ENCODE measurements at places on chromosomes 4 and X.

GRCh38 chrX:150842198-150842685 lies 56.2 kb downstream of the CD99L2 start:
- DNase-seq, result no peak

DNA sequence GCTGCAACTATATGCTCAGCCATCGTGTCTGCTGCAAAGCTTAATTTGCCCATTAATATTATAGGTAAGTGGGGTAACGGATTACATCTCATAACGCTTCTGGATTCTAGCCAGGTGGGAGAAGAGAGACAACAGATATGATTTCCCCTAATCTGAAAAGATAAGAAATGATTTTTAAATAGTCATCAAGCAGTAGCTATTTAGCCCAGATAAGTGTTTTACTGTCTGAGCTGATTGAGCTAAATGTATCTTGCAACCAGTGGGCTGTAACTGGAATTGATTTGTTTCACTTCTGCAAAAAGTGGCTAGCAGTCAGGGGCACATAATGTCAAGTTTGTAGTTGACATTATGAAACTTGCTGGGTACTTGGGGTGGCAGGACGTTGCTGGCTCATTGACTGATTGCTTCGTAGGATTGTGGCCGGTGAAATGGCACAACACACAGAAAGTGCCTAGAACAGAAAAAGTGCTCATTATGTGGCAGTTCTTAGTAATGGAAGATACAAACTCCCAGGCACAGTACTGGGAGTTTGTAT lies 18.5 kb downstream of the LAP3 start:
- no peak for DNase-seq

- no peak for DNase-seq
These were observed 66.0 kb upstream of the NKX1-1 start for GRCh38 chr4:1472148-1472797.

- no peak for DNase-seq
These were observed 7.0 kb downstream of the FHIP1A start for GRCh38 chr4:151415978-151416377.

- DNase-seq, result no peak
These were observed 72.0 kb upstream of the GPM6A start for GRCh38 chr4:175884048-175884447.

- no peak for DNase-seq
These were observed 138.9 kb downstream of the PTTG2 start for GRCh38 chr4:38099020-38099600.

GRCh38 chr4:151690164-151690870 lies 70.5 kb downstream of the GATB start:
- no peak for DNase-seq

DNA sequence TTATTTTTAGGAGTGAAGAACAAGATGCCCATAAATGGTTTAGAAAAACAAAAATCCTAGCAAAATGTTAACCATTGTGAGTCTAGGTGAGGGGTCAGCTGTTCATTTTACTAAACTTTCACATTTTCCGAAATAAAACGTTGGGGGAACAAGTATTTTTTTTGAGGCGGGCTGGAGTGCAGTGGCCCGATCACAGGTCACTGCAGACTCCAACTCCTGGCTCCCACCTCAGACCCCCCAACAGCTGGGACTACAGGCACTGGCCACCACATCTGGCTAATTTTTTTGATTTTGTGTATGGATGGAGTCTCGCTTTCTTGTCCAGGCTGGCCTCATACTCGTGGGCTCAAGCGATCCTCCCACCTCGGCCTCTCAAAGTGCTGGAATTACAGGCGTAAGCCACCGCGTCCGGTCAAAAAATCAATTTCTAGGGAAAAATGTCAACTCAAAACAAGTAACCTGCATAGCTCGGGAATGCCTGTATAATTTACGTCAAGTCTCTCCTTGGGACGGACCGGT lies 742 bp upstream of the TAF1 start:
- peak; percentile 4 for DNase-seq

GRCh38 chr4:125313497-125313896 lies 1.3 kb upstream of the FAT4 start:
- peak; percentile 8 for DNase-seq

- no peak for DNase-seq
These were observed 146.0 kb upstream of the CPEB2 start for GRCh38 chr4:14856062-14856933.

GRCh38 chr4:7253837-7254236 lies 61.5 kb downstream of the SORCS2 start:
- DNase-seq, result no peak

- DNase-seq, result no peak
These were observed 116.4 kb upstream of the BEND4 start for GRCh38 chr4:42268824-42269223.

GRCh38 chr4:184815046-184815877 lies 10.5 kb downstream of the ACSL1 start:
- DNase-seq, result peak; percentile 69

GRCh38 chr4:180578175-180578574 lies 1665.0 kb upstream of the TENM3 start:
- DNase-seq, result no peak

- DNase-seq, result no peak
These were observed 153.5 kb downstream of the SH3BGRL start for GRCh38 chrX:81355436-81355835.

DNA sequence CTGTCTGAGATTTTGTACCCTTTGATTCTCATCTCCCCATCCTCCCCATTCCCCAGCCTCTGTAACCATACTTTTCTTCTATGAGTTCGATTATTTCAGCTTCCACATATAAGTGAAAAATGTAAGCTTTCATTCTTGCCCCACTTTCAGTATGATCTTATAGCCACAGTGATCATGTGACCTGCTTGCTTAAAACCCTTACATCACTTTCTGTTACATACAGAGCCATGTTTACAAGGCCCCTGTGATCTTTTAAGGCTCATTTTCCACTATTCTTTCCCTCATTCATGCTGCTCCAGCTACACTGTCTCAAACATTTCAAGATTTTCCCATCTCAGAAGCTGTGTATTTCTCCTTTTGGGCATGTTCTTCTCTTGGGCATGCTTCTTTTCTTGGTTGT lies 147.7 kb downstream of the DCK start:
- no peak for DNase-seq

- DNase-seq, result no peak
These were observed 7.8 kb downstream of the YIPF6 start for GRCh38 chrX:68506649-68507048.

GRCh38 chr4:90349636-90350035 lies 222.4 kb downstream of the CCSER1 start:
- DNase-seq, result no peak

- DNase-seq, result no peak
These were observed 191.7 kb upstream of the RASGEF1B start for GRCh38 chr4:81663368-81663767.

GRCh38 chr4:139484783-139485311 lies 30.9 kb downstream of the RAB33B start:
- no peak for DNase-seq

- DNase-seq, result no peak
These were observed 240.6 kb downstream of the CBR4 start for GRCh38 chr4:168769416-168769815.

DNA sequence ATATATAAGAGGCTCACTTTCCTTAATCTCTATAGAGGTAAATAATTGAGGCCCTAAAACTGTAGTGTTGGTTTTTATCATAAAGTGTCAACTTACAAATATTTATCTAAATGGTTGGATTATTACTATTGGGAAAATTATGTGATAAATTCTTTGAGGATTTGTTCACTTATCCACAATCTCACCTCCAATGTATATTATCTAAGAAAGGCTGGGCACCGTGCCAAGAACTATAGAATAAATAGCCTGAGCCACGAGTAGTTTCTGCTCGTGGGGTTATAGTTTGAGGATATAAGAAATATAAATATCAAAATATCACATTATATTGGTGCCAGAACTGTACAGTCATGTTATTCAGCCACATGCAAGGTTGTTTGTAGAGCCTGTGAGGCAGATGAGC lies 177.9 kb downstream of the VEGFC start:
- no peak for DNase-seq

DNA sequence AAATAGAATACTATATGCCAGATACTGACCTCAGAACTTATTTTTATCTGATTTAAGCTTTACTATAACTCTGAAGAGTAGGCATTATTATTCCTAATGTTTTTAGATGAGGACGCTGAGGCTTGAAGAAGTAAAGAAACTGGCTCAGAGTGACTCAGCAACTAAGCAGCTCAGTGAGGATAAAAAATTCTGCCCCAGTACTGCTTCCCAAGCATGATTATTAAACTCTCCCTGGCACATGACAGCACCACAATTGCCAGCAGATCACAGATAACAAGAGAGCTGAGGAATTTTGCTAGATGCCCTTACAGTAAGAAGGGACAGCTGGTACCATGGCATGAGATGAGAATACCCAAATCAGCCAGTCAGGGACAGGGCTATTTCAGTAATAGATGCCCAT lies 219.4 kb downstream of the NKX6-1 start:
- no peak for DNase-seq
